ENCODE measurements at places on chromosomes 2 and 18.

DNA sequence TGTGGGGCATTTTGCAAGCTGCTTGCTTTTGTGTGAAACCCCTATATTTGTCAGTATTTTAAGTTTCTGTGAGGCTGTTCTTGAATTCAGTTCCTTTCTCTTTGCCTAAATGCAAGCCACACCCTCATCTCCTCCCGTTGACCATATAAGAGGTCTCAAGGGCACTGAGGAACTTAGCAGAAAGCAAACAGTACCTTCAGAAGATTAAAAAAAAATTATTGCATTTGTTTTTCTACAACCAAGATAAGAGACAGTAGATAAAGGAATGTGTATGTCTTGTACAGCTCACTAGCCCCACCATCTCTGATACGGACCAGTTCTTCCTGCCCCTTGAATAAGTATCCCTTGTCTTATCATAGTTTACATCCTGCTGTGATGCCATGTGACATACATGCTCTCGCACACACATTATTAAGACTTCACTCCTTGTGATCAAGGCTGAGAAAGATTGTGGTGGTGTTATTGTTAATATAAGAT lies 64.2 kb downstream of the NPAS2 start:
- H3K4me3 ChIP-seq: no peak overlapping the region
- DNase-seq: no peak
- H3K27ac ChIP-seq: no peak overlapping the region
- no peaks in the 10 kb centered on the region for H3K36me3 ChIP-seq
- H3K27me3 ChIP-seq: no peaks in the 10 kb centered on the region
- H3K4me1 ChIP-seq: peaks cover 24% of the 10 kb centered on the region

- no peak overlapping the region for H3K27ac ChIP-seq
- no peaks in the 10 kb centered on the region for H3K36me3 ChIP-seq
- no peak for DNase-seq
Measured at GRCh38 chr18:77222464-77222863, 27.2 kb upstream of the GALR1 start.

DNA sequence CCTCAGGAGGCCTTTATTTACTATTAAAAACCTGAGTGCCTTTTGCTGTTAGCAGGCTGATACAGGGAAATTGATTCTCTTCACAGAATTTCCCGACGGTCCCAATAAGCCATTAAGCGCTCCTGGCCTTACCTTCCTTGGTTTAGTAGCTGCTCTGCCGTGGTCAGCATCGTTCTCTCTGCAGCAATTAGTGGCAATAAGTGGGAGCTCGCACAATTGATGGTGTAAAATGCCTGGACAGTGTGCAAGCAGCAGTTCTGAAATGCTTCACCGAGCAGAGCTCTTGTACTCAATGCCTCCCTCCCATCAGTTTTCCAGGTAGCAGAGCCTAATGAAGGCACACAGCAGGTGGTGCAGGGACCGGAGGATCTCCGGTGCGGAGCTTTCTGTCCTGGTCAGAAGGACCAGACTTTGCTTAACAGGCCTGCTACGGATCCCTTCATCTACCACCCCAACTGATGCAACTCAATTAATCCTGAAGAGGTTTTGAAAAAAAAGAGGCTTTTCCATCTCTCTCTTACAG lies 1.1 kb upstream of the LINC00305 start:
- no peak overlapping the region for H3K4me3 ChIP-seq
- no peaks in the 10 kb centered on the region for H3K36me3 ChIP-seq
- H3K27me3 ChIP-seq: no peaks in the 10 kb centered on the region
- H3K27ac ChIP-seq: no peak overlapping the region
- no peak for DNase-seq
- H3K4me1 ChIP-seq: no peaks in the 10 kb centered on the region

DNA sequence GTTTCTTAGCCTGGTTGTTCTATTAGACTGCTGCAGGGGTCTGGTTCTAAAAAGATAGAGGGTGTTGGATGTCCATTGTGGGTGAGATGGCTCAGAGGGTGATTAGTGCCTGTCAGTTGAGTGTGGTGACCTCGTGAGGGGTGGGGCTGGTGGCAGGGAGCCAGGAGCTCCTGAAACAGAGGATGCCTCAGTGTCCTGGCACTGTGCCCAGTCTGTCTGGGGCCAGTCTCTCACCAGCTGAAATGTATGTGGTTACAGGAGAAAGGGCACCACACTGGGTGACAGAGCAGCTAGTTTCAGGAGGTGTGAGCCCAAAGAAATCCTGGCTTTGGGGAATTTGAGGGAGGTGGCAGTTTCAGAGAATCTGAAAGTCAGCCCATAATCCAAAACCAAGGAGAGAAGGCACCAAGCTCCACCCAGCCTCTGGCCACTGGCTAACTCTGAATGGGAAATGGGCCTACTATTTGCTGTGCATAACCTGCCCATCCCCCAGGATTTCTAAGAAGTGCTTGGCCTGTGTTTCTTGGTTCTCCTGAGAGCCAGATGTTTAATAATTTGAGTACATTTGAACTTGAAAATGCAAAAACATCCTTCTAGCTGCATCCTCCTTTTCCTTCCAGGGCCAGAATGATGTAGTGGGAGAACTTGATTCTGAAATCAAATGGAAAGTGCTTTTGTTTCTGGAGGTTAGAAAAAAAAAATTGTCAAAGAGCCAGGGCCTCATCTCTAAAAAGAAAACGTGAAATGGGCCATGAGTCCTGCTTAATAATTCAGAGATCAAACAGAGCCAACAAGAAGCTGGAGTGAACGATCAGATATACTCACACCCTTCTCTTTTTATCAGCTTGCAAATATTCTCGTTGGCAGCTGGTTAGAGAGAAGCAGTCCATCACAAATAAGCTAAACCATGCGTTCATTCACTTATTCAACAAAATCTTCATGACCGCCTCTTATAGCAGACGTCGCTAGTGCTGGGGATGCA lies 92.3 kb downstream of the B3GNT2 start:
- H3K4me3 ChIP-seq: no peak overlapping the region
- H3K27ac ChIP-seq: peak overlapping the region; percentile 53
- no peaks in the 10 kb centered on the region for H3K27me3 ChIP-seq

GRCh38 chr18:47150824-47151366 lies 595 bp upstream of the HDHD2 start:
- DNase-seq: no peak
- H3K27ac ChIP-seq: peak overlapping the region; percentile 98
- H3K36me3 ChIP-seq: peaks cover 65% of the 10 kb centered on the region
- H3K27me3 ChIP-seq: no peaks in the 10 kb centered on the region
- peaks cover 47% of the 10 kb centered on the region for H3K4me1 ChIP-seq
- H3K4me3 ChIP-seq: peak overlapping the region; percentile 91

DNA sequence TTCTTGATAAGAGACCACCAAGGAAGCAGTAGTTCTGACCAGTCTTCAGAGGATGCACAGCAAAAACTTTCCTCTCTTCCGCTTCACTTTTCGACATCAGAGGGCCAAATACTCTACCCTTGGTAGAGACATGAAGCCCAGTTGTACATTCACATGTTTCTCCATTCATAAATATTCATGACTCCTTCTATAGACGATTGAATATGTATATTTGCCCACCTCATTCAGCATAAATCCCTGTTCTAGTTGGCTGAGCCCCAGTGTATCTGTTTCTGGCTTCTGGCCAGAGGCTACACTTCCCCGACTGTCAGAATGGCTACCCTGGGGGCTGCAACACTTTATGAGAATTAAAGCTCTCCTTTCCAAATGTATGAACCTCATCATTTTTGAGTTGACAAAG lies 258.5 kb downstream of the ASXL3 start:
- no peaks in the 10 kb centered on the region for H3K4me1 ChIP-seq
- no peak for DNase-seq
- H3K27me3 ChIP-seq: no peaks in the 10 kb centered on the region
- no peak overlapping the region for H3K4me3 ChIP-seq
- no peaks in the 10 kb centered on the region for H3K36me3 ChIP-seq
- H3K27ac ChIP-seq: no peak overlapping the region

DNA sequence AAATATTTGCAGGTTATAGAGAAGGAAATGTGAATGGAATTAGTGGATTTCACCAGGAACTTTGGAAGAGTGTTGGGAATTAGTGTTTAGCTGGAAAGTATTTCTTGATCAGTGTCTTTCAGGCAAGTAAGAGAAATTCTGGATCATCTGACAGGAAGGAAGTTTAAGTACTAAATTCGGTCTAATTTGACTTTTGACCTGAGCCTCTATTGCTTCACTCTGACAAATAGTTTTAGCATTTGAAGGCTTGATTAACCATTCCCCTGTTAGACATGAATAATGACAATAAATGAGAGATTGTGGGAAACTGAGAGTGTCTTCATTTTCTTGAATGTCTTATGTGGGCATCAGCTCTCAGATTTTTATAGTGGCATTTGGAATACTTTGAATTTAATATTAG lies 16.0 kb downstream of the CCNT2 start:
- H3K27ac ChIP-seq: peak overlapping the region; percentile 38
- no peak overlapping the region for H3K4me3 ChIP-seq
- H3K27me3 ChIP-seq: no peaks in the 10 kb centered on the region

DNA sequence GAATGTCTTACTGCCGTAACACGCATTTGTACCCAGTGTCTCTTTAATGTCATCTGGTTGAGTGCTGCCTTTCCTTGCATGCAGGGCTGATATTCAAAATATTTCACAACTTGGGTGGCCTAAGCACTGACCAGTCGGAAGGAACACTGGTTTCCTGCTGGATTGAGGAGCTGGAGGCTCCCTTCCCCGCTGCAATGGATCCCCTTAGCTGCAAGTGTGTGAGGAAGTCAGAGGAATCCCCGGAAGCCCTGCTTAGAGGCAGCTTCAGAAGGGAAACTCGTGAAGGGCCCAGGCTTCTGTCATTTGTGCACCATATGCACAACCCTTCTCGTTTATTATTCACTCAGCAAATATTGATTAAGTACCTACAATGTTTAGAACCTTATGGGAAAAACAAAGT lies 33.2 kb upstream of the SP3 start:
- peaks cover 1% of the 10 kb centered on the region for H3K4me1 ChIP-seq
- DNase-seq: no peak
- H3K27ac ChIP-seq: no peak overlapping the region
- H3K27me3 ChIP-seq: no peaks in the 10 kb centered on the region
- H3K4me3 ChIP-seq: no peak overlapping the region
- H3K36me3 ChIP-seq: no peaks in the 10 kb centered on the region

- H3K4me1 ChIP-seq: peaks cover 6% of the 10 kb centered on the region
- H3K27me3 ChIP-seq: no peaks in the 10 kb centered on the region
- peaks cover 3% of the 10 kb centered on the region for H3K36me3 ChIP-seq
- DNase-seq: no peak
- H3K4me3 ChIP-seq: no peak overlapping the region
Measured at GRCh38 chr2:46026431-46026830, 270.8 kb upstream of the EPAS1 start.

DNA sequence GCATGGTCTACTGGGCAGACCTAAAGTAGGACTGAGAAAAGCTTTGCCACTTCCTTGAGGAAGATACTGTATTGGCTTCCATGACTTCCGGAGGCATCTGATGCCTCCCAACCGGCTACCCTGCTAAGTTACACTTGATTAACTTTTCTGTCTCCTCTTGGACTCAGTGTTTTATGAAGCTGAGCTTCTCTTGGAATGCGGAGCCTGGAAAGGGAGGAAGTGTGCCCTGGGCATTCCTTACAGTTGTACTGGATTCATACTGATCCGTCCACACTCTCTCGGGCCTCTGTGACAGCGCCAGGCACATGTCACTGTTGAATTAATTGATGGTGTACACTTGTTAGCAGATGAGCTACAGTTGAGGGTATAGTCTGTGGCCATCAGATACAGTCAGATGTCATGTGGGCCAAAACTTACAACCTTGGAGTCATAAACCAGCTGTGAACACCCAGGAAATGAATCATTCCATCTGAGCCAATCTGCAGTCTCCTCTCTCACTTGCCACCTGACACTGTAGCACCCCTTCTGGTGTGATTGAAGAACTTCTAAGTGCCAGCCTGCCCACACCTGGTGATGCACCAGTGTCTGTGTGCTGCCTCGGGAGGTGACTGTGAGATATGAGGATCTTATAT lies 122.5 kb downstream of the FHOD3 start:
- peaks cover 20% of the 10 kb centered on the region for H3K27me3 ChIP-seq
- no peak for DNase-seq
- H3K27ac ChIP-seq: no peak overlapping the region
- no peak overlapping the region for H3K4me3 ChIP-seq
- no peaks in the 10 kb centered on the region for H3K4me1 ChIP-seq

DNA sequence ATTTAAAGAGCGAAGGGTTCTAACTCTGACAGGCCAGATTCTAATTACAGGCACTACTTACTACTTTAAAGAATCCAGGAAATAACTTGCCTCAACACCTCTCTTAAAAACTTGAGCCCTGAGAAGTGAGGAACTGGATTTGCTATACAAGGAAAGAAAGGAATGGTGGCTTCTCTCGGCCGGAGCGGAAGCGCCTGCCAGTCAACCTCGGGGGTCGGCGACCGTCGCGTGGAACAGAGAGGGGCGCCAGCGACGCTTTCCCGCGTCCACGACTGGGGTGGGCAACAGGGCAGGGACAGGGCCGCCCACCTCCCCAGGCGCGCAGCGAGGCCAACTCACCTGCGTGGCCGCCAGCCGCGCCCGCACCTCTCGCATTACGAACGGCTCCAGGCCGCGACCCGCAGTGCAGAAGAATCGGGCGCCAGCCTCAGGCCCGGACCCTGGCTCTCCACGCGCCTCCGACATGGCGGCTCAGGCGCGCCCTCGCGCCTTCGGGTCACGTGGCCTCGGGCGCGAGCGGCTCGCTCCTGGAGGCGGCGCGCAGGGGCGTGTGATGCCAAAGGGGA lies at the start of gene THUMPD2:
Gene THUMPD2 (minus strand): TSS at position 484 of the 566 bp plus-strand sequence. CDS start 19 bp downstream, at position 465.
- peak within 1 kb of the TSS; percentile 91 for H3K4me3 ChIP-seq
- H3K36me3 ChIP-seq: peaks cover 46% of the 10 kb centered on the region
- H3K27ac ChIP-seq: peak within 1 kb of the TSS; percentile 93
- H3K4me1 ChIP-seq: peaks cover 74% of the 10 kb centered on the region

DNA sequence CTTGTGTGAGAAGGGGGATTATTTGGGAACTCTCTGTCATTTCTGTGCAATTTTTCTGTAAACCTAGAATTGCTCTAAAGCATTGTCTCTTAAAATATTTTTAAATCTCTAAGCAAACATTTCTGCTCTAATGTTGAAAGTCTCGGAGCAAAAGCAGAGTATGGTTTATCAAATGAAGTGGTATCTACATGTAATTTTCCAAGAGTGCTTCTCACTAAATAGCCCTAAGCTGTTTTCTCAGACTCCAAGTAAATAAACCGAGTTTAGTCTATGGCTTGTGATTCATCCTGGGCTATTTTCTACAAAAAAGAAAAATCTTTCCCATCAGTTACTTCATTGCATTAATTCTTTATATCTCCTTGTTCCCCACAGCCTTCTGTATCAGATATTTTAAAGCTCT lies 90.8 kb downstream of the METTL4 start:
- H3K36me3 ChIP-seq: no peaks in the 10 kb centered on the region
- H3K4me1 ChIP-seq: no peaks in the 10 kb centered on the region
- no peak overlapping the region for H3K4me3 ChIP-seq
- H3K27ac ChIP-seq: no peak overlapping the region
- peaks cover 26% of the 10 kb centered on the region for H3K27me3 ChIP-seq

DNA sequence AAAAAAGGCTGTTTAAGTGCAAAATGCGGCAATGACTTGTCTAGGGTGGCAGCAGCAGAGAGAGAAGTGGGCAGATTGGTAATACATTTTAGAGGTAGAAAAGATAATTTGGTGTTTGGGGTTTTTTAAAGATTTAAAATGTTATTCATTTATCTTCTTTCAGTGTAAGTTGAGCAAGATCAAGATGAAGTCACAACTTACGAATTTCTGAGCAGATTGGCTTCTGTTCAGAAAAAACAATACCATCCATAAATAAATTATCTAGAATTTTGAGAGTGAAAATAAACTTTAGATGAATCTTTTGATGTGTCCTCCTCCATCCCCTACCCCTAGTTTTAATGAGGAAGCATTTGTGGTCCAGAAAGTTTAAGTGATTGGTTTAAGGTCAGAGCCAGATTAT lies 47.9 kb upstream of the FAM171B start:
- H3K36me3 ChIP-seq: peaks cover 33% of the 10 kb centered on the region
- H3K27me3 ChIP-seq: no peaks in the 10 kb centered on the region
- peaks cover 7% of the 10 kb centered on the region for H3K4me1 ChIP-seq
- H3K27ac ChIP-seq: no peak overlapping the region

- peaks cover 37% of the 10 kb centered on the region for H3K4me1 ChIP-seq
- no peak overlapping the region for H3K27ac ChIP-seq
- no peak overlapping the region for H3K4me3 ChIP-seq
- H3K36me3 ChIP-seq: peaks cover 62% of the 10 kb centered on the region
- DNase-seq: no peak
Measured at GRCh38 chr2:54969295-54969939, 80.8 kb downstream of the RTN4 start.

All from activated T-cell treated with anti-CD3 and anti-CD28 coated beads, Interleukin-2, amount 50 U/mL, for 24 hours (primary cell).